ENCODE measurements at places on chromosomes 5 and 9. TPM values are rescaled to one million over a fixed set of nuclear protein-coding genes. Genes with fewer than 3 reads are reported as not detected.

GRCh38 chr5:78328585-78329173, 31.7 kb upstream of the SCAMP1 start:
- no peak for DNase-seq

GRCh38 chr5:1330847-1331831, 13.8 kb downstream of the CLPTM1L start:
- DNase-seq, result no peak

- DNase-seq, result no peak
These were observed 157.5 kb upstream of the HAPLN1 start for GRCh38 chr5:83877911-83878706.

DNA sequence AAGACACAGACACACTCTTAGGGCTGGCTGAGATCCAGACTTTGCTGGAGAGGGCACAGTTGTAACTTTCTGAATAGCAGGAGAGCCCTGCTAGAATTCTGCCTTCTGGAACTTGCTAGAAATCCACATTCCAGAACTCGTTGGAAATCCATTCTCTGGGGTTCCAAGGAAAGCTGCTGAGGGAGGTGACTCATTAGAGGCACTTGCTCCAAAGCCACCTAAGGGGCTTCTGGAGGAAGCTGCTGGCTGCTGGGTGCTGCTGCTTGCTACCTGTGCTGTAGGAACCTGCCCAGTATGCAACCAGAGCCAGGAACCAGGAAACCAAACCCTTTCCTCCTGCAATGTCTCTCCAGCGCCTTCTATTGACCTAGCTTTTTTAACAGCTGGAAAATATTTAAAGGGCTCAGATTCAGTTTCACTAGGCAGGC, 4.1 kb upstream of the TLE4 start:
- no peak for DNase-seq

Gene DNAJC18
- 46.6 TPM for total RNA-seq

Gene RLN2
- not detected for total RNA-seq

- DNase-seq, result peak; percentile 42
These were observed 5.3 kb downstream of the ATOSB start for GRCh38 chr9:35110327-35110761.

Gene SPINK7
- total RNA-seq, result not detected

DNA sequence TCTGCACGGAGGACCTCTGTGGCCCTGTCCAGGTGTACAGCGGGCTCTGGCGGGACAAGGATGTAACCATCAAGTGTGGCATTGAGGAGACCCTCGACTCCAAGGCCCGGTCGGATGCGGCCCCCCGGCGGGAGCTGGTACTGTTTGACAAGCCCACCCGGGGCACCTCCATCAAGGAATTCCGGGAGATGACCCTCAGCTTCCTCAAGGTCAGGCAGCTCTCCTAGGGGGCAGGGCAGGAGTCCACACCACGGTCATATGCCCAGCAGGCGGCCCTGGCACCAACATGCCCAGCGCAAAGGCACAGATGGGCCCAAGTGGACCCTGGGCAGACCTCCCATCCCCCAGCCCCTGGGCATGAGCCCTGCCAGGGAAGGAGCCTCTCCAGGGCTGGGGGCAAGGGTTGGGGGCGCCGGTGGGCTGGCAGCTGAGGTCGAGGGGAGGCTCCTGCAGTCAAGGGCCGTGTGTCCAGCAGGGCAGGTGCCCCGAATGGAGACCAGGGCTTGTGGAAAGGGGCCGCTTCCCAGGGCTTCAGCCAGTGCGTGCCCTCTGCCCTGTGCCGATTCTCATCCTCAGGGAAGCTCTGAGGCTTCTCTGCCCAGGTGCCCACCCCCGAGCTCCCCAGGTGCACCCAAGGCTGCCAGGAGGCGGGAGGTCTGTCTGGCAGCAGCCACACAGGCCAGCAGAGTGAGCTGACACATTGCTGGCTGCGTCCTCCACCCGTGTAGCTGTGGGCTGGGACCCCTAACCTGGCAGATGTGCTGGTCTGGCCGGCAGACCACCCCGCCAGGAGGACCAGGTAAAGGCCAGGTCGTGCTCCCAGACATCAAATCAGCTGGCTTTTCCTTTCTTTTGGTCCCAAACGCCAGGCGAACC, 10.0 kb downstream of the DIPK1B start:
- no peak for DNase-seq

Gene PAPPA
- total RNA-seq, result under 0.01 TPM

- no peak for DNase-seq
These were observed 3.7 kb downstream of the ROPN1L start for GRCh38 chr5:10445352-10445751.

GRCh38 chr9:133527444-133527920, 2.7 kb upstream of the MYMK start:
- no peak for DNase-seq

Gene PCDHA4
- total RNA-seq, result 18.6 TPM

Gene SPEF2
- total RNA-seq, result 9.0 TPM

GRCh38 chr9:99828417-99829176, 6.9 kb downstream of the NR4A3 start:
- no peak for DNase-seq

GRCh38 chr5:116576053-116576713, 1.6 kb upstream of the SEMA6A start:
- peak; percentile 21 for DNase-seq

Gene TLE4
- 70.5 TPM for total RNA-seq

Gene KCNMB1
- total RNA-seq, result 0.16 TPM

DNA sequence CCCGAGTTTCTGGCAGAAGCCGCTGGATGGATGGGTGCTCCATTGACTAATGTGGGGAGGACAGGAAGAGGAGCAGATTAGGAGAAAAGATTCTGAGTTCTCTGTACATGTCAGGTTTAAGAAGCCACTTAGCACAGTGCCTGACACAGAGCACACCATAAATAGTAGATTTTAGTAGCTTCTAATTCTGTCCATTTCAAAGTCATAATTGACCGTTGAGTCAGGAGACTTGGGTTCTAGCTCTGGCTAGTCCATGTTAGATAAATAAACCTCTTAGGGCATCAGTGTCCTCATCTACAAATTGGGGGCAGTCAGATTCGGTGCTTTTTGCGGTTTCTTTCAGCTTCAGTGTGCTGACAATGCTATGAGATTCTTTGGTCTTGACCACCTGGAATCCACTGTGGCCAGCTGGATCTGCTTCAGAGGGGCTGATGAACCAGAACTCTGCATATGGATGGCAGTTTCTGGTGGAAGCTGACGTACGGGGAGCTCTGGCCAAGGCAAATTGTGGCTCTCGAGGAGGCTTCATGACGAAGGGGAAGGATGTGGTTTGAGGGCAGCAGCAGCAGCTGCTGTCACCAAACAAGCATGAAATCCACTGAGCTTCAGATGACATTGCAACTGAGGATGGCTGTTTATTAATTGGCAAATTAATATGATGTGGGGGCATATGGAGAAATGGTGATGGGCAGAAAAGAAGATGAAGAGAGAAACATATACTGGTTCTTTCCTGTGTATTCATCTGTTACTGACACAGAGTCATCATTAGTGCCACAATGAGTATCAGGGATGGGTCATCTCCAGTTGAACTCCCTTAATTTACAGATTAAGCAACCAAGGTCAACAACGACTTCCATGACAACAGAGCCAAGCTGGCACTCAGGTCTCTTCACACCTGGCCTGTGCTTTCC, 134.4 kb downstream of the AOPEP start:
- DNase-seq, result no peak

GRCh38 chr9:131470581-131470991, 32.1 kb upstream of the POMT1 start:
- DNase-seq, result no peak

DNA sequence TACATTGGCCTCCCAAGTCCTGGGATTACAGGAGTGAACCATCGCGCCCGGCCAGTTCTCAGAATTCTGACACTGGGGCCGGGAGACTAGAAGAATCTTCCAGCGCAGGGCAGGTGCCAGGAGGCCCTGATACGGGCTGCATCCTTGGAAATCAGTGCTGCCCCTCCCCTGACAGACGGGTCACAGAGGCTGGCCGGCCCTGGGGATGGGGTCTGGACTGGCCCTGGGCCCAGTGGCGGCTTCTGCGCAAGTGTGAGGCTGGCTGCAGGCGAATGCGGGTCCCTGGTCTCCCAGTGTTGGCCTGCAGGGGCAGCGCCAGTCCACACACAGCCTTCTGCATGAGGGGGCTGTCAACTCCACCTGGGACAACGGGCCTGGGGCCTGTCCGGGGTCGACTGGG, 831 bp upstream of the TBC1D9B start:
- no peak for DNase-seq

Gene WDR38
- not detected for total RNA-seq

DNA sequence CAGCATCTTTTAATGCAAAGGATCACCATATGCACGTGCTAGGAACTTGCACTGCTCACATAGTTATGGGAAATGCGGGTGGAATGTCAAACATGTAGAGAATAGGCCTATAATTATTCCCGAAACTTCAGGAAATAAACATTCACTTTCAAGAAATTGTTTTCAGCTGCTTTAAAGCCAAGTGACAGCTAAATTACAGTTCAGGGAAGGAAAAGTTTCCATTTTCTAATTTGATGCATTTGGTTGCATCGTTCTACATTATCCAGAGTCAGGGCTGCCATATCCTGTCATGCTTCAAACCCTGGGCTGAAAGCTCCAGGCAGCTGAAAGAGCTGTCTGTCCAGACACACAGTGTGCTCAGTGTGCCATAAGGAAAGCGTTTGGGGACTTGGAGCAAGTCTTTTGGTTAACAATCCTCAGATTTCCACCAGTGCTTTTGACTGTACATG, 518.1 kb downstream of the CSNK1G3 start:
- no peak for DNase-seq

DNA sequence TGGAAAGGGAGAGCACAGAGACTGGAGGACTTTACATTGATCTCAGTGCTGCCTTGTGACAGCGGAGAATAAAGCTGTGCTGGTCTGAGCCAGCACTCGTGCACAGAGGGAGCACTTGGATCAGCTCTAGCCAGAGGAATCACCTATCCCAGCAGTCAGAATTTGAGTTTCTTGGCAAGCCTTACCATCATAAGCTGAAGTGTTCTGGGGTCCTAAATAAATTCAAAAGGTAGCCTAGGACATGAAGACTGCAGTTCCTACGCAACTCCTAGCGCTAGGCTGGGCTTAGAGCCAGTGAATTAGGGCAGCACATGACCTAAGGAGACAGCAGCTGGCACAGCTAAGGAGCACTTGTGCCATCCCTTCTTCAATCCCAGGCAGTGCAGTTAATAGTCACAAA, 119.5 kb downstream of the HMHB1 start:
- DNase-seq, result no peak

GRCh38 chr5:157113002-157113401, 4.2 kb upstream of the HAVCR2 start:
- DNase-seq, result no peak

GRCh38 chr9:110309681-110310080, 28.0 kb downstream of the TXNDC8 start:
- no peak for DNase-seq

Gene ARSI
- total RNA-seq, result 0.31 TPM
